Sciatic nerve (tissue), 2 donors: ENCODE measurements at places on chromosomes 2 and 18.

- DNase-seq, result no peak
These were observed 252.4 kb downstream of the LPIN1 start for GRCh38 chr2:11998626-11999378.

DNA sequence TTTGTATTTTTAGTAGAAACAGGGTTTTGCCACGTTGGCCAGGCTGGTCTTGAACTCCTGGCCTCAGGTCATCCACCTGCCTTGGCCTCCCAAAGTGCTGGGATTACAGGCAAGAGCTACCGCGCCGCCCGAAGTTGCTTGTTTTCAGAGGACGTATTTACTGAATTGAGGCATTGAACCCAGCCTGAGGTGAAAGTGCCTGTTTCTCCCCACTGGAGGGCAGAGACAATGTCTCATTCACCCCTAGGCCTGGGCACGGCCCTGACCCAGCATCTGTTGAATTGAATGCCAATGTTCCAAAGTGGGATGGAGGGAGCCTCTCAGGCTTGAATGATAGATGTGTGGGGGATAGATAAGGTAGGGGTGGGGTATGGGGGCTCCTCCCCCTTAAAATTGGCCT lies 4.5 kb upstream of the TMBIM1 start:
- no peak for DNase-seq

GRCh38 chr2:109129356-109129920 lies 433 bp downstream of the SH3RF3 start:
- DNase-seq, result no peak

DNA sequence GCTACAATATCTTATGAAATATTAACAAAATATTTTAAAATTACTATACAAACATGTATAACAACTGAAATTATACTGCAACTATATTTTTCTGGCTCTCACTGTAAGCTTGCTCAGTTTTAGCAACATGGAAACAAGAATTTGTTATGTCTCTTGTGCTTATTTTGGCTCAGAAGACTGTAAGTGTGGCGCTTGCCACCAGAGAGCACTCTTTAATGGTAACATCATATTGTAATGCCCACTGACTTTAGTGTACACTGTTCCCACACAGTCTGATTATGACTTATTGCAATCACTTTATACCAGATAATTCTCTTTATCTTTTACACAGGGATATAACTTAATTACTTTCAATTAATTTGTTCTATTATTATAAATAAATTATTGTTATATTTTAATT lies 1500.6 kb upstream of the TMEFF2 start:
- no peak for DNase-seq

- no peak for DNase-seq
These were observed 126.6 kb downstream of the TMEM131 start for GRCh38 chr2:97868986-97869721.
